ENCODE measurements at places on chromosomes 5 and 9.

DNA sequence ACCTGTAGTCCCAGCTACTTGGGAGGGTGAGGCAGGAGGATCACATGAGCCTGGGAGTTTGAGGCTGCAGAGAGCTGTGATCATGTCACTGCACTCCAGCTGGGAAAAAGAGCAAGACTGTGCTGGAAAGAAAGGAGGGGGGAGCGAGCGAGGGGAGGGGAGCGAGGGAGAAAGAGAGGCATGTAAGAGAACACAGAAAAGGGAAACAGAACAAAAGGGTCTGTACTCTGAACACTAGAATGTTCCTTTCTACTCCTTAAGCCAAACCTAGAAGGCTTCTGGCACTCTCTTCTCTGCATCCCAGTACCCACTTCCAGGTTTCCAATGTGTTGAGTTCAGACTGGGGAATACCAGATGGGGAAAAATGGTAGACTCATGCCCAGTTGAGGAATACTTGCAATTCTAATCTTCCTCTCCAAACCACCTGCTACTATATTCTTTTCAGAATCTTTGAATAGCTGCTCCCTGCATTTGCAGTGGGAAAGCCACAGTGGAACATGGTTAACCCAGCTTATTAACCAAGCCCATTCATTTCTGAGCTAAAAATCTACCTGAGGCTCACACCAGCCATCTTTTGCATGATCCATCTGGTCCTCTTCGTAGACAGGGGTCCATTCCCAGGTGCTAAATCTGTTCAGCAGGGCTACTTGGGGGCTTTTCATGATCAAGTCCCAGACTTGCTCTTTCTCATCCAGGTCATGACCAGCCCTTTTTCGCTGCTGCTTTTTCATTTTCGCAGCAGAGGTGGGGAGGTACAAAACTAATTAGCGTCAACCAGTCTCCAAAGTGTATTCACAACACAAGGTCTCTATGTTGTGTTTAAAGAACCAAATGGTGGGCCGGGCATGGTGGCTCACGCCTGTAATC, 34.9 kb downstream of the SEMA4D start:
- DNase-seq = no peak

- no peak for DNase-seq
These were observed 38.4 kb downstream of the LHFPL2 start for GRCh38 chr5:78610163-78610583.

DNA sequence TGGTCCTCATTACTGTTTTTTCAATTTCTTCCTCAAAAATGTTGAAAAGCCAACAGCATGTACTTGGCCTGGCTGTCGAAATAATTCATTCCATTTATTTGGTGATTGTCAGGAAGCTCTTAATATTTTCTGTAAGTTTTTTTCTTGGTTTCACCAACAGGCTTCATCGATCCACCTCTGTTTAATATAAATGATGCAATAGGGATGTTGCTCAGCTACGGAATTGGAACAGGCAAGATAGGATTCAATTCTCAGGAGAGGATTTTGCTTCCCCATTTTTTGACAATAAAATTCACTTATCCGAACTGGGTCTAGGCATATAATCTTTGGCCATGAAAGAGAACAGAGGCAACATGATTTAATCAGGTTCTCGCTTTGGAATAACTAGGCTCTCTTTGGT, 30.8 kb downstream of the C5 start:
- DNase-seq = no peak

DNA sequence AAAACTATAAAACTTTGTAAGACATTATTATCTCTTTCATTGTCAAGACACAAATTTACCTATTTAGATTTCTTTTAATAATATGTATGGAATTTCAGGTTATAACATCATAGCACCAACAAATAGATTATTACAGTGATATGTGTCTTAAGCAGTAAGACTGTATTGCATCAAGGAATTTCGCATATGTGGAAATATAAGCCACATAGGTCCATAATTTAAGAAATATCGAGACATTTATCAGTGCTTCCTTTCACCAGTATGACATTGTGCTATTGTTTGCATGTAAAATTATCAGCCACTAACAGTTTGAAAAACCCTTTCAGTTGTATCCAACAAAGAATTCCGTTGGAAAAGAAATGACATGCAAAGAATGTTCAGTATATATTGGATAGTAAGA, 186.7 kb upstream of the RASA1 start:
- DNase-seq = no peak

- no peak for DNase-seq
These were observed 1.2 kb upstream of the TAL2 start for GRCh38 chr9:105661011-105661410.

DNA sequence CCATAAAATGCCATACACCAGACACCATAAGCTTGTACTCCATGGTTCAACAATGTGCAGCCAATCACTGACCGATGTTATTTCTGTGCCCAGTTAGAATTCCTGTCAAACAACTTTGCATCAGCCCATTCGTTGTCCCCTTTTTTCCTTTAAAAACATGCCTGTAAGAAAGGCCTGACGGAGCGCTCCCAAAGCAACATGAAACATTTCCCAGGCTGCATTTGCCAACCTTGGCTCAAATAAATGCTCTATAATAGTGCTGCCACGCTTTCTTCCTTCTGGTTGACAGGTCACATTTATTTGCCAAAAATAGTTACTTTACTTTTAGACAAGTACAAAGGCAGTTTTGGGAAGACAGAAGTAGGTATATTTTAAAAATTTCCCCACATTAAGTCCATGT, 735.6 kb upstream of the PTPRD start:
- DNase-seq = no peak

- no peak for DNase-seq
These were observed at the start of gene NMUR2 for GRCh38 chr5:152405145-152405544. Gene NMUR2, minus strand, starts transcription at chr5:152405279. Its CDS starts 166 bp downstream, at chr5:152405113.

GRCh38 chr5:143349177-143349576, 54.3 kb downstream of the NR3C1 start:
- DNase-seq = no peak

GRCh38 chr5:134273642-134274395, 47.9 kb upstream of the PPP2CA start:
- no peak for DNase-seq

DNA sequence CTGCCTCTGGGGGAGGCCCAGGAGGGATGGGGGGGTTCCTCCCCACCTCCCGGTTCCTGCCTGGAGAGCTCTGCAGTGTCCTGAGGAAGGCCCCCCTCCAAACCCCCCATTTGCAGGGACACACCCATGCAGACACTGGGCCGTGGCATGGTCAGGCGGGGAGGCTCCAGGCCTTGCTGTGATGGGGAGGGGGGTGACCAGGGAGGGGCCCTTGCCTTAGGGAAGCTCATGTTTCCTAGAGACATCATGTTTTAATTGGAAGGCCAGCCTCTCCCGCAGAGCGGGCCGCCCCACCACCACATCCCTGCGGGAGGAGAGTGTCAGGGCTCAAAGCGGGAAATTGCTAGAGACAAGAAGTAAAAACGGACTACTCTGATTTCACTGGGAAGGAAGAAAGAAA, 12.0 kb downstream of the PRRX2 start:
- DNase-seq = no peak

DNA sequence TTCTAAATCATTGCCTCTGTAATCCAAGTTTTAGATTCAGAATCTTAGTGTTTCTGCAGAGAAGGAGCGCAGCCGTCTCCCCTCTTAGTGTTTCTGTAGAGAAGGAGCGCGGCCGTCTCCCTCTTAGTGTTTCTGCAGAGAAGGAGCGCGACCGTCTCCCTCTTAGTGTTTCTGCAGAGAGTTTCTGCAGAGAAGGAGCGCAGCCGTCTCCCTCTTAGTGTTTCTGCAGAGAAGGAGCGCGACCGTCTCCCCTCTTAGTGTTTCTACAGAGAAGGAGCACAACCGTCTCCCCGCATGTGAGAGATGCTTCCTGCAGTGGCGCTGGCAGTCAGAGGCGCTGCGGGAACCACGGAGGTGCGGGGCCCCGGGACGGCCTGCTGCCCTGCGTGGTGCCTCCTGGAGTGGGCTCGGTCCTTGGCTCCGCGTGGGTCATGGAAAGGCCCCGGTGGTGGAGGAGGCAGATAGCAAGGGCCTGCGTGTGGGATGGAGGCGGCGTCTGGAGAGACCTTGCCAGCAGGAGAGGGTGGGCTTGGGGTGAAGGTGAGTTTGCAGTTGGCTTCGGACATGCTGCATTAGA, 10.9 kb downstream of the CEP72 start:
- no peak for DNase-seq

- no peak for DNase-seq
These were observed 270.4 kb upstream of the DMRT1 start for GRCh38 chr9:571066-571465.

DNA sequence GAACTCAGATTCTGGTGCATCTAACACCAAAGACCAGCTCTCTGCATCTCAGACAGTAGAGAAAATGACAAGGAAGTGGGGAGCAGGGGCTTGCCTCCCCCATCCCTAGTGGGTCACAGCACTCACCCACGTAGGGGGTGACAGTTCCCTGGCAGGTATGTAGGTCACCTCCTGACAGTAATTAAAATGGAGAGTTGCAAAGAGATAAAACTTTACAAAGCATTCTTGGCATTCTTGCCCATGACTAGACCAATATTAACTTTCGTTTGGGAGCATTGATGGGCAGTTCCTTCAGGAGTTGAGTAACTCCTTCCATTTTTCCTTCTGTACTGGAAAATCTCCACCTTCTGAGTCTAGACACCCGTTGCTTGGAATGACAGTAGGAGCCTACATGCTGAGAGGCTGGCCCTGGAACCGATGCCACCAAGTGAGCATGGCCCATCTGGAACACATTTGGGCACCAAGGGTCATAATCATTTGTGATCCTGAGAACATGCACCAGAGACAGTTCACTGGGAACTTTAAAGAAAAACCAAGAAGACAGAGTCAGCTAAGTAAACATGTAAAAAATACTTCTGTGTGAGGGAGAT, 81.5 kb upstream of the MSX2 start:
- DNase-seq = no peak

DNA sequence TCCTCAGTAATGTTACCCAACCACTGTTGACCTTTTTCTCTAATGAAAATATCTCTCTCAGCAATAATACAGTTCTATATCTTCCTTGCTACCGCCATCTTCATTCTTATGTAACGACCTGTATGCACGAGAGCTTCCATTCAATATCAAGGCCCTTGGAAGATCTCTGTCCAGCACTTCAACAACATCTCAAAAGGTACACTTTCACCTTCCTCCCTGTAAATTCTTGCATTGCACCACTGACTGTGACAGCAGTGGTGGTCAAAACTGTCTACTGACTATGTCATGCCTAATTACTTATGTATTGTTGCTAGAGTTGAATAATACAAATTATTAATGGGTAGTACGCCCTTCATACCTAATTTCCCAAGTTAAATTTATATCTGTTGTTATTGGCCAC, 53.3 kb downstream of the ANXA1 start:
- DNase-seq = no peak

DNA sequence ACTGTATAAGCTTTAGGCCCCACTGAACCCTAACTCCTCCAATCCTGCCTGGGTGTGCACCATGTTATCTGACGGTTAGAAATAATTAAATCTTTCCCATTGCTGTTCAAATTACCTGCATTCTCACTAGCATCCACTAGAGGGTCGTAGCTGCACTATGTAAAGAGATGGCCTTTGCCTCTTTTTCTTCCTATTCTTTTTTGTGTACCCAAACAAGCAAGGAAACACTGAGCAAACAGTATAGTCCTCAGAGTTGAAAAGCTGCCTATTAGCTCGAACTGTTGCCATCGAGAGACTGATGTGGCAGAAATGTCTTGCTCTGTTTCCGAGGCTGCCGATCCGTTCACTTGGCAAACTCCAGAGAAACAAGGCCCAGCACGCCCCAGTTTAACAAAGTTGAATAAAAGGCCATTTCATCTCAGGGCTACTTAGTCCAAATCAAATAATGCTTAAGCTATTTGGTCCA, 163.8 kb upstream of the TRPM3 start:
- DNase-seq = no peak

GRCh38 chr9:71885467-71885866, 25.5 kb downstream of the ABHD17B start:
- no peak for DNase-seq

DNA sequence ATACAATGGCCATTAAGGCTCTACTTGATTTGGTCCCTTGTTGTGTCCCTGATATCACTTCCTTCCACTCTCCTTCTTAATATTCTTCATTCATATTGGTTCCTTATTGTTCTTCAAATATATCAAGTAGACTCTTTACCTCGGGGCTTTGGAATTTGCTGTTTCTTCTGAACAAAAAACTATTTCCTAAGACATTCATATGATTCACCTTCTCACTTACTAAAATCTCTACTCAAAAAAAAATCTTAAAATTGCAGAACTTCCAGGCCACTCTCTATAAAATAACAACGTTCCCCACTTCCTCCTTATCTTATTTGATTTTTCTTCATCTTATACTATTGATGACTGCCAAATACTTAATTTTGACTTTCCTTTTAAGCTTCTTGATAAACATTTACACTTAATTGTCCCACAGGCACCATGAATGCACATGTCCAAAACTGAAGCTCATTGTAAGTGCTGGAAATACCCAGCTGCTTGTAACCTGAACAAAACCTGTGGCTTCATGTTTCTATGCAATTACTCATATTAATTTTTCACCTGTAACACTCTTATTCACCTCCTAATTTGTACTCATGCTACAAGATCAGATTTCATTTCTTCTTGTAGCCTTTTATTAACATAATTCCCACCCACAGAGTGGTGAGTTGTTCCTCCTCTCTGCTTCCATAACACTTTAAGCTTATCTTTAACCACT, 58.4 kb upstream of the NUDT12 start:
- no peak for DNase-seq

GRCh38 chr5:14082973-14083372, 60.2 kb upstream of the TRIO start:
- no peak for DNase-seq

DNA sequence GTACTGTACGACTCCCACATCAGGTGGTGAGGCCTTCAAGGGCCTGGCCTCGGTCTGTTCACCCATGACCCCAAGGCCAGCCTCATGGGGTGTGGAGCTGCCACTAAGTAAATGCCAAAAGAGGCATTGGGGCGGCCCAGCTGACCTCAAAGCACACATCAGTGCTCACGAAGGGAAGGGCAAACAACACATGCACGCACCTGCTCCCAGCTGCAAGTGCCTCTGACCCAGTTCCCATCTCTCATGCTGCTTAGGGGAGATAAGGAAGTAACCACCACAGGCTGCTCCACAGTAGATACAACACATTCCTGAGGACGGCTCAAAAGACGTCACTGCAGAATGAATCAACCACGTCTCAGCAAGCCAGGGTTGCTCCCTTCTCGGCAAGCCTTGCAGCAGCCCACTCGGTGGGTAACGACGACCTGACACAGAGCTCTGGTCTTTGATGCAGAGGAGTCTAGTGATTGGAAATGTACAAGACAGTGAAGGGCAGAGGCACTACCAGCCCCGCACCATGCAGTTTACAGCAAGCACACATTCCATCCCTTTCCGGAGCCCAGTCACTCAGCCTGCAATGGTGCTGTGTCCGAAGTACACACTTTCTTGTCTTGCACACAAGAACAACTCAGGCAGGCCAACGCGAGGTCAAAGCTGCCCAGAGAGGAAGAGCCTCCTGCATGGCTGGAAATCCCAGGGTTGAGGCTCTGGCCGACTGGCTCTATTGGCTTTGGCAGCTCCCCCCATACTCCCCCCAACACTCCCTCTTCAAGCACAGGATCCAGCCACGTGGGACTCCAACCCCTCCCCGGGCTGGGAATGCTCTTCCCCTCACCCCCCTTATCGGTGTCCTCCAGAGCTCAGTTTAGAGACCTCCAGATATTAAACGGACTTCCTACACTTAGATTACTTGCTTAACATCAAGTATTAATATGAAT, 31.8 kb downstream of the FABP6 start:
- DNase-seq = no peak

Measured in activated CD8-positive, alpha-beta memory T cell treated with anti-CD3 and anti-CD28 coated beads for 4 hours (primary cell).